ENCODE measurements at places on chromosomes 12 and 14.

GRCh38 chr14:97299661-97300060, 502.5 kb downstream of the VRK1 start:
- DNase-seq = no peak

DNA sequence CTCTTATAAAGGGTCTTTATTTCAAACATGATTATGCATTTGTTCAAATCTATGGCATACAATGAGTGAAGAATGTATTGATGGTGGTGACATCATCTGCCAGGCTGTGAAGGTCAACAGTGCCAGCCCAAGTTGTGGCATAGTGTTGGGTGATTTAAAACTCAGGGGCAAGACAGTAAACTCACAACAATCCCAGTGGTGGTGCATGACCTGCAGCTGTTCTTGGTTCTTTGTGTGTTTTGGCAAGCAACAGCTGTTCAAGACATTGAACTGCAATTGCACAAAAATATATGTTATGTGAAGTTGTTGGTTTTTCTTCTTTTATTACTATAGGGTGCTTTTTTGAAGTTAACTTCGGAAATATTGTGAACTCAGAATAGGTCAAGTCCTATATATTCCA, 851.6 kb downstream of the NRXN3 start:
- DNase-seq = no peak

DNA sequence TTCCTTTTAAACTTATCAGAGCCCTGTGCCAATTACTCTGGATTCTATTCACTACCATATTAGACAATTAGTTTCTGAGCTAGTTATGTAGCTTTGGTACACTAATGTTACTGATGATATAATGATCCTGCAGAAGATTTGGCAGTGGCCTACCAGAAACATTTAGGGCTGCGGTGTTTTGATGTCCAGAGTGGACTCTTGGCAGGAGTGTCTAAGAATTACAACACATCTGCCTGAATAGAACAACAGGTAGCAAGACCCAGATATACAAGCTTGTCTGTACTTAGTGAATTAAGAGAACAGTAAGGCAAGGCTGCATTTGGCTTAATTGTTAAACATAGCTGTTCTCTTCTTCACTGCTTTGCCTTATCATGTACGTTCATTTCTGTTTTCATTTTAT, 691.6 kb upstream of the FBXO33 start:
- DNase-seq = no peak

DNA sequence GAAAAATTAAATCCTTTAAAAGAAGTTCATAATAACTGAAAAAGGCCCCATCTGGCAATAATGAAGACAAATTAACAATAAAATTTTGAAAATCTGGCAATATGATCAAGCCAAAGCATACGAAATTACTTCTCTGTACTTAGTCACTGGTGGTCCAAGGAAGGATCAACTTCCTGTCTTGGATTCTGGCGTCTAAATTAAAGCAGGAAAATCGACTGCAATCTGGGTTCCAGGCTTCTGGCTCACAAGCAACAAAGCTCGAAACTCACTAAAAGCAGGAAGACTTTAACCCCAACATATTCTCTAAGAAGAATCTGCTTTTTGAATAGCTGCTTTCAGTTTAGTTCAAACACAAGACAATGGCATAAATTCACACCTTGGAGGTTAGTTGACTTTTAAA, 49.7 kb downstream of the LRIG3 start:
- no peak for DNase-seq

DNA sequence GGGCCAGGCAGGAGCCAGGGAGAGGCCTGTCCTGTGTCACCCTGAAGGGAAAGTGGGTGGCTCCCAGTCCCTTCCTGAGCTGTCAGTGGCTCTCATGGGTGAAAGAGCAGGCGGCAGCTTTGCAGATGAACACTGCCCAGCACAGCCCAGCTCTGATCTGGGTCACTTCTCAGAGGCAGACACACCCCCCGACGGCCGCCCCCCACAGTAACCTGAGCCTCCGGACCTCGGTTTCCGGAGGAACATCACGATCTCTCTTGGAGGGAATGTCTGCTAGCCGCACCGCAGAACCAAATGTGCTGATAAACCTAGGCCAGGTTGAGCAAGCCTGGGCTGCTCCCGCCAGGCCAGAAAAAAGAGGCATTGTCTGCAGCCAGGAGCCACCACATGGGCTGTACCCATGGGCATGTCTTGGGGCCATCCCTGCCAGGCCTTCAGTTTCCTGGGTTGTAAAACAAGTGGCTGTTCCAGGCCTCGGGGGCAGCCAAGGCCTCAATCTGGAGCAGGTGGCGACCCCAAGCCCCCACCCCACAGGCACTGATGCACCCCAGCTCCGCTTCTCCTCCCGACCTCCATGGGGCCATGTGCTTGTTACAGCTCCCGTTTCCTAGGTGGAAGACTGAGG, 57.6 kb downstream of the NCOR2 start:
- no peak for DNase-seq

DNA sequence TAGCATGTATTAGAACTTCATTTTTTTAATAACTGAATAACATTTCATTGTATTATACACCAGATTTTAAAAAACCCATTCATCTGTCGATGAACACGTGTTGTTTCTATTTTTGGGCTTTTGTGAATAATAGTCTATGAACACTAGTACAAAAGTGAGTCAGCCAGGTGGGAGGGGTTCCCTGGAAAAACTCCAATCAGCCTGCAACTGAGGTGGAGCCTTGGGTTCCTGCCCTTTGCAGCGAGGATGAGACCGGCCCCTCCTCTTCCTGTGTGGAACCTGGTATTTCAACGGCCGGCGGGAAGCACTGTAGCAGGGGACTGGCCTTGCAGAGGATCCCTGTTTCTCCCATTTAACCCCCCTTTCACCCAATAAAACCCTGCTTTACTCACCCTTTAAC, 56.1 kb downstream of the LMNTD1 start:
- DNase-seq = no peak

GRCh38 chr14:85528080-85528896, 1.7 kb upstream of the FLRT2 start:
- no peak for DNase-seq

All from GM10248 (cell line).